Psoas muscle (tissue), 8 donors: ENCODE measurements at places on chromosomes 4 and X. TPM values are rescaled to one million over a fixed set of nuclear protein-coding genes. Genes with fewer than 3 reads are reported as not detected.

The HMGB3 gene
- 36.6 TPM for total RNA-seq

The GAGE12H gene
- not detected for total RNA-seq

The ADH1C gene
- 1.8 TPM for total RNA-seq

The NEIL3 gene
- total RNA-seq, result not detected

The PCDH11X gene
- total RNA-seq, result 0.69 TPM

The CSAG1 gene
- total RNA-seq, result not detected

The FREM3 gene
- not detected for total RNA-seq
